ENCODE measurements at places on chromosomes 7 and 10.

DNA sequence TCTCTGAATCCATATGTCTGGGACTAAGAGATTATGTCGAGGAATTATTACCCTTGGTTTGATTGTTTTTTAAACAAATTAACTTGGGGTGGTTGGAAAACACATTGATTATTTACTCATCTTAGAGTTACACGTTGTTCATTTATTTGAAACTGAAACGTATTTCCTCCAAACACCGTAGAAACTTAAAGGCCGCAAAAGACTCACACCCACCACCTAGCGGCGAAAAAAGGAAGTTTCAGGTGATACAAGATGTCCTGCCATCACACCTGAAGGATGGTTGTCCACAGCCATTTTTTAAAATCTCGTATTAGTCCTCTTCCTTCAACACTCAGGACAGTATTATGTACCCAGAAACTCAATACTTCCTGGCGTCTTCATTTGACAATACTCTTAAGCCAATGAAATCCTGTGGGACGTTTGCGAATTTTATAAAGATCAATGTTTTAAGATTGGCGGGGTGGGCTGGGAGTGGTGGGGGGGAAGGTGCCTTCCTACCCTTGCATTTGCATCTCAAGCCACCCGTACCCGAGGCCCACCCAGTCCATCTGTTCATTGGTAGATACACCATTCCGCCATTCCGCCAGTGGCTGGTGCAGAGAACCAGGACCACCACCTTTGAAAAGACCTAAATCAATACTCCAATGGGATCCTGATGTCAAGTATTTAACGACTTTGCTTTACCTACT lies 1.4 kb upstream of the LCOR start:
- DNase-seq = peak; percentile 56

DNA sequence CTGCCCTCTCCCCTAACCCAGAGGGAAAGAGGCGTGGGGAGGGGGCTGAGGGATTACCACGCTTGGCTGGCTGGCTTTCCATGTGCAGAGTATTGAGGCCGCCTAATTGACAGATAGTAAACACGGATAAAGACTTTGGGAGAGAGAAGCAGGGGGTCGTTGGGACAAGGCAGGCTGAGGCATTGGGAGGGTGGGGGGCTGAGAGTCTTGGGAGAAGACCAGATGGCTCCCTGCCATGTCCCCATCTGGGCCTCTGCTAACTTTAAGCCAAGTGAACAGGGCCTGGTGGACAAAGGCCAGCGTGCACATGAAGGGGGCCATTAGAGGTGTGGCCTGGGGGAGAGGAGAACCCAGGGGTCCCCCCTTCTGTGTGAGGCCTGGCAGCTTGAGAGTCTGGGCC lies 55.4 kb upstream of the MXI1 start:
- no peak for DNase-seq

- DNase-seq = peak; percentile 97
Observed at GRCh38 chr7:129824291-129825208, 128.2 kb downstream of the UBE2H start.

- DNase-seq = peak; percentile 26
Observed at GRCh38 chr7:70619130-70619529, 512.8 kb upstream of the GALNT17 start.

DNA sequence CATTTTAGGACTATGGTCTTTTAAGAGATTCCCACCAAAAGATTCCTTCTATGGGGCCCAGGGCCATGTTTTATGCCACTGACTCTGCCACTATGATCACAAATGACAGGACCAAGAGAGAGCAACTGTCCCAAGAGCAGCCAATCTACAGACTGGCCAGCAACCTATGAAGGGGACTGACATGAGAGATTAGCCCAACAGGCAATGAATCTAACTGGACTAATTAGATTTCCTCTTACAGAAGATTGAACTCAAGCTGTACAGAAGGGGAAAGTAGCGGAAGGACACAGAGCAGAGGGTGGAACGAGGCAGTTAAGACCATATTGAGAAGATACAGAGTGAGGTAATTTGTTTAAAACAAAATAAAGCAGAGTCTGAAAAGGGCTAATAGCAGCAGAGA lies 25.8 kb downstream of the ZNF800 start:
- DNase-seq = no peak

DNA sequence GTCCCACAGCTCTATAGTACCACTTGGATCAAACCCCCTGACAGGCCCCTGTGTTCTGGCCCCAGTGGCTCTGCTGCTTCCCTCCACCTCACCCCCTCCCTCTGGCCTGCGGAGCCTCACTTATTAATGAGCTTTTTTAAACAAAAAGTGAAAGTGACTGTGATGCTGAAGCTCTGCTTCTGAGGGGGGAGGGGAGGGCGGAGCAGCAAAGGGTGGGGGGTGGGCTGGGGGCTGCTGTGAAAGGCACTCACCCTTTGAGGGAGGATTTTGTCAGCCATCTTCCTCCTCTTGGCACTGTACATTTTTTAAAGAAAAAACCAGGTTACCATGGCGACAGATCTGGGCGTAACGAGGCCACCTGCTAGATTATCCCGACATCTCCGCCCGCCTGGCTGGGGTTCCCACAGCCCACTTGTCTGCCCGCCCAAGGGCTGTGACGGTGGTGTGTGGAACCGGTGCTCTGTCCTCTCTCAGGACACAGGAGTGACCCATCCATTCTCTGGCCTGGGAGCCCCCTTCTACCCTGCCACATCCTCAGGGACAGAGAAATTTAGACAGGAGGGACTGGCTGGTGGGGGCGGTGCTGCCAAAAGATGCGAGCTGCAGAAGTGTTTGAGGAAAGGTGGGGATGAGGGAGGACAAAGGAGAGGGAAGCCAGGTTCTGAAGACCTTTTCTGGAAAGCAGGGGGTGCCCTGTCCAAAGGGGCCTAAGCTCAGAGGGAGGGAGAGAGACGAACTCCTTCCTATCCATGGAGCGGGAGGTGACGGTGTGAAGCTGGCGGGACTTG lies 4.9 kb downstream of the SMARCD3 start:
- peak; percentile 56 for DNase-seq

GRCh38 chr10:97687785-97688781 lies 1.0 kb upstream of the AVPI1 start:
- no peak for DNase-seq

DNA sequence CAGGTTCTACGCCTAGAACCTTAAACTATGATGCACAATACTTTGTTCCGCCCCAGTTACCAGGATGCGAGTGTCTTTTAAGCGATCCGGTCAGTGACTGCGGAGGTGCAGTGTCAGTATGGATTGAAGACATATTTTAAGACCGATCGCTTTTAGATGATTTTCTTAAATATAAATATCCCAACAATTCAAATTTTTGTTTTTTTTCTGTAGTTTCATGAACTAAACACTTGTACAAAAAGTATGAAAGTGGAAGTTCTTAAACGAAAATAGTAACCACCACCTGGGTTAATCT lies 835 bp downstream of the COMMD3 start:
- no peak for DNase-seq

DNA sequence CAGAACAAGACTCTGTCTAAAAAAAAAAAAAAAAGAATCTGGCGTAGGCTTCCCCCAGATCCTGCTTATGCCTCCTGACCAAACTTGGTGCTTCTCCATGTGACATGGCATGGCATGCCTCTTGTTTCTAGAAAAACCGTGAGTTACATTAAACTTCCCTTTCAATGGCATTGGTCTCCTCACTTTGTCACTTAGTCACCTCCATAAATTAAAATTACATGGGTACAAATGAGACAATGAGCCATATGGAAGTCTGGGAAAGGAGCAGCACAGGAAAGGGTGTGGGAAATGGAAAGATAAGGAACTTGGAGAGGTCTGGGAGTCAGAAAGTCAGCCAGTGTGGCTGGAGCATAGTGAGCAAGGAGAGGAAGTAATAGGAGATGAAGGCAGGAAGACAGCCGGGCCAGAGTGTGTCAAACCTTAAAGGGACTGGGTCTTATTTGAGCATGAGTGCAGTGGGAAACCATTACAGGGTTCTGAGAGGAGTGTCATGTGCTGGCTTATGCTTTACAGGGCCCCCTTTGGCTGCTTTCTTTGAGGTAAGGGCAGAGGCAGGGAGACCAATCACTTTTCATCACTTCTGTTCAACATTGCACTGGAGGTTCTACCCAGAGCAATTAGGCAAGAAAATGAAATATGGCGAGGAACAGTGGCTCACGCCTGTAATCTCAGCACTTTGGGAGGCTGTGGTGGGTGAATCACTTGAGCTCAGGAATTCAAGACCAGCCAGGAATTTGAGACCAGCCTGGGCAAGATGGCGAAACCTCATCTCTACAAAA lies 21.3 kb upstream of the ZMIZ2 start:
- no peak for DNase-seq

- no peak for DNase-seq
Observed at GRCh38 chr7:103123529-103123928, 25.4 kb downstream of the NAPEPLD start.

- peak; percentile 18 for DNase-seq
Observed at GRCh38 chr7:152522571-152523067, 86.8 kb upstream of the KMT2C start.

DNA sequence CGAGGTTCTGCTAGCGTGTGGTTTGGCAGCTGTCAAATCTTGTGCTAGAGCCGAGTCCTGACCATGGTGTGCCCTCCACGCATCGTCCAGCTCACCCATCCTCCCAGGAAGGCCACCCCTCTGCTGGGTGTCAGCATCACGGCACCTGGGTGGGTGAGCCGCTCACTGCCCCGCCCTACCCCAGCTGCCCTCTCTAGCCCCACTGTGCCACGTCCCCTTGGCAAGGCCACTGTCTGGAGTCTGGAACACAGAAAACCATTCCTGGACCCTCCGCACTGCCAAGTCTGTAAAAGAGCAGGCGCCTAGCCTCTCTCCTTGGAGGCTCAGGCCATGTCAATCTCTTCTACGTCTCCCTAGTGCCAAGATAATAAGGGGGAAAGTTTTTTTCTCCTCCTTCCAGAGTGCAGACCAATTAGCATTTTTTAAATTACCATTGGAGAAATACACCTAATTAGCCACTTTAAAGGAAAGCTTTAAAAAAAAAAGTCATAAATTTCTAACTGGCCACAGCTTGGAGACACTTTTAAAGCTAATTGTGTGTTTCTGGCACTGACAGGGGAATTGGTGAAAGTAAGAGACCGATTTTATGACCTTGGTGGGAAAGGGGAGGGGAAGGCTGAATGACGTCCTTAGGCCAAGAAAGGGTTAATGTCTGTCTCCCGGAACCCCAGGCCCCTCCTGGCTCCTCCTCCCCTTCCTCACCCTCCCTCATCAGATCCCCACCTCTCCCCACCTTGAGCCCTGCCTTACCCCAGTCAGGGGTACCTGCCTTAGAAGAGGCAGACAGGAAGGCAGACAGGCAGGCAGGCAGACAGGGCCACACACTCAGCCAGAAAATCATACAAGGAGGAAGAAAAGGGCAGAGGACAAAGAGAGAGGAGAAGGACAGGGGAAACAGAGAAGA lies 151.2 kb downstream of the PLXNA4 start:
- no peak for DNase-seq

DNA sequence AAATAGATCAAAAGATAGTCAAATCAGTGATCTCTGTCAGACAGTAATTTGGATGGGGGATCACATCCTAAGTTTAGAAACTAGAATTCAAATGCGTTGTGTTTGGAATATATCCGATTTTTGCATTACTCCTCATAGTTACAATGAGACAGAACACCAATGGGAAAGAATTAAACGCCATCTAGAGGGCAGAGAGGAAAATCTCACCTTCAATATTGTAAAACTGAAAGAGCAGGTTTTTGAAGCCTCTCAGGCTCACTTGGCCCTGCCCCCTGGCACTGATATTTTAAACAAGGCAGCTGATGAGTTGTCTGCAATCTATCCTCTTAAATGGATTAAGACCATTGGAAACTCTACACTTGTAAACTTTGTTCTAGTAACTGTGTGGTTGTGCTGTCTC lies 17.7 kb downstream of the FRG2B start:
- DNase-seq = peak; percentile 33

DNA sequence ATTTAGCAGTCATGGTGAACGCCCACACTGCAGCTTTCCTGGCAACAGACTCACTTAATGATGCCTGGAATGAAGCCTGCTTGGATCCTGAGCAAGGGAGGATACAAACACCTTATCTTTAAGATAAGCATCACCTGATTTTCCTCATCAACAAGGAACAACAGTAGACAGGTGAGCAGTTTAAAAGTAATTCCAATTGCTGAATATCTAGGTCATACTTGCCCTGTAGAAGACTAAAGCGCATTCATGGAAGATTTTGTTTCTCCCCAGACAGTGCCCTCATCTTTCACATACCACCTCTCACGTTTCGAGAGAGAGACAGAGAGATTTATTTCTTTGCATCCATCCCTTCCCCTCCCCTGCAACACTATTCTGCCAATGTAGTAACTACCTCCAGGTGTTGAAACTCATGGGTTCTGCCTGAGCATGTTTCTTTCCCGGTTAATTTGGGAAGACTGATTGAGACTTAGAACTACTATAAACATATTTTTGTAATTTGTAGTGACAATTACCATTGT lies 660.7 kb downstream of the PARD3 start:
- DNase-seq = no peak

GRCh38 chr7:155706376-155706775 lies 61.9 kb downstream of the RBM33 start:
- no peak for DNase-seq

GRCh38 chr10:16699435-16700057 lies 117.7 kb downstream of the RSU1 start:
- no peak for DNase-seq

GRCh38 chr10:7651853-7652470 lies 14.8 kb downstream of the ITIH5 start:
- no peak for DNase-seq

DNA sequence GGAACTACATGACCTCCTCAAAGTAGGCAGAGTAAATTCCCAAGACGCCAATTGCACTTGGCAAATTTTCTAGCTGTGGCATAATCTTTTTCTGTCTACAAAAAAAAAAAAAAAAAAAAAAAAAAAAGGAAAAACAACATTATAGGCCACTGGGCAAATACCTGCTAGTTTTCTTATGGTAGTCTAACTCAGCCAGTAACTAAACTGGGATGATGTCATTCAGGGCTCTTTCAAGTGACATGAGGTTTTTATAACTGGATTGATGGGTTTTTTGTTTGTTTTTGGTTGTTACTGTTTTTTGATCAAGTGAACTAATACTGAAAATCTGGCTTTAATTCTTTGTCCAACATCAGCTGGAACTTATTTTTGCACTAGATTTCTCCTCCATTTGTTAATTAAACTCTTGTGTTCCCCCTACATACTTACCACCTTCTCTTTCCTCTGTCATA lies 7.4 kb upstream of the VIM start:
- no peak for DNase-seq

- peak; percentile 79 for DNase-seq
Observed at GRCh38 chr10:87862679-87863052, 667 bp downstream of the KLLN start.

- no peak for DNase-seq
Observed at GRCh38 chr7:131797841-131798240, 241.4 kb upstream of the PODXL start.

- DNase-seq = no peak
Observed at GRCh38 chr7:8064828-8065227, 96.2 kb downstream of the GLCCI1 start.

- DNase-seq = peak; percentile 72
Observed at GRCh38 chr7:26198133-26198780, 2.3 kb downstream of the HNRNPA2B1 start.

DNA sequence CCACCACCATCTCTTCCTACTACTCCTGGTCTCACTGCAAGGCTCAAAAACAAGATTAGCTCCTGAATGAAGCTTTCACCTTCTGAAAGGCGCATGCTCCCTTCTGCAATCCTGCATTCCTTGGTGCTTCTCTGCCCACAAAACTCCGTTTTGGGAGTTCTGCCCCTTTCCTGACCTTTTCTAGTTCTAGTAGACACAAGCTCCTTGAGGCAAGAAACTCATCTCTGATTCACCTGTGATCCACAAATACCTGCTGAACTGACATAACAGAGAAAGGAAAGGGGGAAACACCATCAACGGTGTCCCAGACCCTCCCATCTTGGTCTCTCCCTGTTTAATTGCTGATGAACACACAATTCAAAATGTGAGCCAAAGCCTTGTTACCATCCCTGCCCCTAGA lies 64.0 kb upstream of the EGR2 start:
- no peak for DNase-seq

All from NCI-H1417 (cell line).